ENCODE measurements at places on chromosomes 6 and 20.

GRCh38 chr6:16393326-16393725 is 154.9 kb downstream of the GMPR start:
- DNase-seq = no peak

DNA sequence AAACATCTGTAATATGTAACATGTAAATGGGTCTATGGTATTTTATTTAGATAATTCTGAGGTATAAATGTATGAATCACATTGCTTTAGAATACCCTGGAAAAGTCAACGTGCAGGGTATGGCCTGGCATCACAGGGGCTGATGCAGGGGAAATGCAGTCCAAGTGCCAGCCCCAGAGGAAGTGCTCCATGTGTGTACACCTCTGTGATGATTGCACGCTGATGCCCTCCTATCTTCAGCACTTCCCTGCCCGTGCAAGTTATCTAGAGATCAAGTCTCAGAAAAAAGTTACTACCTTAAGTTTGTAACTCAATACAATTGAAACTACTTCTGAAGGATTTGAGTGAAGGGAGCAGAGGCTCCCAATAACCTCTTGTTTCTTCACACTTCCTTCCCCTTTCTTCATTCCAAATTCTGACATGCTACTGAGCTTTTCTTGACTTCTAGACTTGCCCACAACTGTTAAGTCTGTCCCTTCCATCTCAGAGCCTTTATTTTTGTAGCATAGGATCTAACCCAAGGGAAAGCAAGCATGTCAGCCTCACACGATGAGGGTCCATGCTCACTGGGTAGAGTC is 2.2 kb downstream of the SMLR1 start:
- no peak for DNase-seq

DNA sequence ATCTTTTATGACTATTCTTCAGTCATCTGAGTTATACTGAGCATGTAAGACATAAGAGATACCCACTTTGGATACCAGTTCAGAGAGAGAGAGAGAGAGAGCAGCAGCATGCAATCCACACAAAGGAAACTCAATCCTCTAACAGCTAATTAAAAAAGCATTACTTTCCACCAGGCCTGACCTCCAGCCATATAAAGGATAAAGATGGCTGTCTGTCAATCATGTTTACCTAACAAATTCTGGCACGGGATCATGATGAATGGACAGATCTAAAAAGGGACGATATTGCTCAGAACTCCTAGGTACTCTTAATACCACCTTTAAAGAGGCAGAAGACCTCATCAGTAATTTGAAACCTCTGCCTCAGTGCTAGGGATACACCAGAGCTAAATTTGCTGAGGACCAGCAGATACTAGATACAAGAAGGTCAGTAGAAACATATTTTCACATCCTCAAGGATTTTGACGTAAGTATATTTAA is 159.2 kb downstream of the RPS12 start:
- DNase-seq = peak; percentile 15

DNA sequence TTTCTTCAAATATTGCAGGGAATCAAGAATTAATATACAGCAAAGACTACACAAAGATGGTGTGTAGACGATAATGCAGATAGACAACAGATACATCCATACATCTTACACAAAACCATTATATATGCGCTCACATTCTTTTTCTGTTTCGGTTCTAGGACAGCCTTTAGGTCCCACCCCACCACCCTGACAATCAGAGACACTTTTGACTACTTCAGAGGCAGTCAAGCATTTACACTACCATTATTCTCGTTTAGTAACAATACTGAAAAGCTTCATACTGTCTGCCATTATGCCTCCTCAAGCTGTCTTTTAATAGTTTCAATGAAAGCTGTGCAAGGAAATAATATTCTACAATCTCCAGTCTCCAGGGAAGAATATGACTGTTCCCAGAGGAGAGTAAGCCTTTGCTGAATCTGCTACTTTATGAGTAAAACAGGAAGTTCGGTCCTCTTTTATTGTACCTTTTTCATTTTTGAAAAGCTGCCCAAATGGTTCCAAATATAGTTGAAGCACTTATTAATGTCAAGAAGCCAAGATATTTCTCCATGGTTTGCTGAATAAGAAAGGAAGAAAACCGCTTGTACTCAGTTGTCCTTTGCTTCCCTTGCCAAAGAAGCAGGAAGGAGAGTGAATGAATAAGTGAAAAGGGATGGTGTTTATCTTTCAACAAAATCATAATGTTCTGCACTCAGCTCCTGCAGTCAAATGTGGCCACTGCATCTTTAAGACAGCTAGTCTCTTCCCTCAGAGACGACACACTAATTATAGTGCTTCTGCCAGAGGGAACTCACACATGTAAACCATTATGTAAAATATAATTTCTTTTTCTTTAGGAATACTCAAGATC is 468.3 kb downstream of the CDC5L start:
- no peak for DNase-seq

DNA sequence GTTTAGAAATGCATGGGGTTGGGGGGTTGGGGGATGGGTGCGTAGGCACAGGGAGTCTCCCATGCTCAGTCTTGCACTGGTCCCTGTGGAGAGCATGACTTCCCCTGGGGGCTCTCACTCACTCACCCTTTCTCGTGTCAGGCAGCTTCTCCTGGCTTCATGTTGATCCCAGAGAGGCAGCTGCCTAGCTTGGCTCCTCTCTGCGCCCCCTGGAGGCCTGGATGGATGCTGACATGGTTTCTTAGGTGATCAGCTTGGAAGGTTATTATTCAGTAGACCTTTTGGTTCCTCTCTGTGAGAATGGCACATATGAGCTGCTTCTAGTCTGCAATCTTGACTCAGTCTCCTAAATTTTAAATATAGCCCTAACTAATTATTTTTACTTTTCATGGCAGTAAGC is 109.3 kb upstream of the FAM83B start:
- DNase-seq = no peak

GRCh38 chr6:133040094-133040802 is 200.9 kb upstream of the EYA4 start:
- DNase-seq = no peak

GRCh38 chr20:58075586-58076345 is 152.7 kb downstream of the ANKRD60 start:
- no peak for DNase-seq

DNA sequence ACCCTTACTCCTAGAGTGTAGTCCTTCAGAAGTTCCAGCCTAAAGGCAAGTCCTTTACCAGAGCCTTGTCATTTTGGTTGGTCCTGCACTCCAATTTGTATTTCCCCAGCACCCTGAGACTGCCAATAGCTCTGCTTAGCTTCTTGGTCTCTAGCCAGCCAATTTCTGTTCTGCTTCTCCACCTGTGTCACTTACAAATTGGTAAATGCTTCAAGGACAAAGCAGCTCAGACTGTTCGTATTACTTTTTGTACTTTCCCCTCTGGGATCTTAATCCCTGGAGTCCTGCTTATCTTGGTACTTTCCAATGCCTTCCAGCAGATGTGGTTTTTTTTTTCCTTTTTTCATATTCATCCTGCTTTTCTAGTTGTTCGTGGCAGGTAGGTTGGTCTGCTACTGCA is 25.7 kb downstream of the PIGU start:
- no peak for DNase-seq

GRCh38 chr6:43274916-43275597 is 23.0 kb upstream of the SLC22A7 start:
- DNase-seq = no peak

DNA sequence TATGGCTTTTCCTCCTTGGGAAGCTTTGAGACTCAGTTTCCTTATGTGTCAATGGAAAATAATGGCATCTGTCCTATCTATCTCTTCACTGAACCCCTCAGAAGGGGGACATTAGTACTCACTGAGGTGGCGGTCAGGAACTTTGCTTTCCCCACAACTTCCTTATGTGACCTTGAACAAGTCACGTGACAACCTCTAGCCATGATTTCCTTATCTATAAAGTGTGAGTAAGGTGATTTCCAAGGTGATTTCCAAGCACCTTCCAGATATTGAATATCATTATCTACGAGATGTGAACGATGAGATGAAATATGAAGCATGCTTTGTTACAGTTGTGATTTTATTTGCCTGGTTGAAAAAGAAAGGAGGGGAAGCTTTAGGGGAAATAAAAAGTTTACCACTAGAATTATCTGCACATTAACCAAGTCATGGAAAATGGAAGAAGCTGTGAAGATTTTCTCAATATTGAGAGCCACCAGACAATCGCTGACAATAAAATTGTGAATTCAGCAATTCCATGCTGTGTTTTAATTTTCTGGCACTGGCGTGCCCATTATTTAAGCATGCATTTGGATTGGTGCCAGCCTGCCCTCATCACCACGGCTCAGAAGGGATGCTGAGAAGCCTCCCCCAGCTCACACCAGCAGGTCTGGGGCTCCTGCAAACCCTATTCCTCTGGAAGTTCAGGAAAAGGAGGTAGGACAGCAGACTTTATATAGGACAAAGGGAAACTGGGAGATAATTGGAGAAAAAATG is 255.3 kb downstream of the CD83 start:
- DNase-seq = no peak

GRCh38 chr20:51326201-51326819 is 216.2 kb downstream of the NFATC2 start:
- no peak for DNase-seq

GRCh38 chr20:17912916-17913315 is 55.7 kb downstream of the SNX5 start:
- no peak for DNase-seq

DNA sequence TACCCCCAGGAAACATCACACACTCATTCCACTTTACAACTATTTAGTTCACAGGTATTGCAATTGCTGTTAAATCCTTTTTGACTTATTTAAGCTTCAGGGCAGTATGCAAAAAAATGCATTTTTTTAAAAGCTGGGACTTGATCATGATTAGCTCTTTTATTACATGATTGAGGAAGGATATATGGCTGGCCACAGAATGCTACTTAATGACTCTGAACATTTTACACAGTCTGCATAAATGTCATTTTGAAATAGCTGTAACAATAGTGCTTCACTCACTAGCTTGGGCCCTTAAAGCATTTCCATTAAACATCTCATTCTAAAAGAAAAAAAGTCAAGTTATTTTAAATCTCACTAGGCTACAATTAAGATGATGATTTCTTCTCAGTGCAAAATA is 429.7 kb downstream of the FRK start:
- no peak for DNase-seq

DNA sequence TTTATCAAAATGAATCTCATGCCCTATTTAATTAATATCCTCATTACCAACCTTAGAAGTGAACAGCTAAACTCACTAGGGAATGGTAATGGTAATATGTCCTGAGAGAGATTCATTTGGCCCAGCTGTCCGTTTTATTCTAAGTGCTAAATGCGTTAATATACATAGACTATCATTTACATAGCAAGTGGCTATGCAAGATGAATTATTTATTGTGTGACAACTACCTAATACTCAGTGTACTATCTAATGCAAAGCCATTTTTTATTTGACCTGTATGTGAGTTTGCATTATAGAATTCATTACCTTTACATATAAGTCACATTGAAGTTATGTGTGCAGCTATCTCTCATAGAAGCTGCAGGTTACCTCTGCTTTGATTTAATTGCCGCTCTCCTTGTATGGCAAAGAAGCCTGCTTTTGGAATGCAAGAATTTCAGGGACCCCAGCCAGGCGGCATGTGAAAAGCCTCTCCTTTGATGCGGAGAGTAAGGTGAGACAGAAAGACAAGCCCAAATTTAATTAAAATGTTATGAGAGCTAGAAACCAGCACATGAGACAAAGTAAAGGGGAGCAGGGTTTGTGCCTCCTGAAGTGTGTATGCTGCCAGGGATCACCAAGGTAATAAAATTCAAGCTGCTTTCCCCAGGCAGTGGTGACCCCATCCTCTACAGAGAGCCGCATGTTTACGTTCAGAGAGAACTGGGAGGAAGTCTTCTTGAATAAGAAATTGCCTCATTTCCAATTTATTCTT is 693.0 kb upstream of the MAP3K7 start:
- no peak for DNase-seq

GRCh38 chr20:57495978-57496377 is 29.0 kb downstream of the CTCFL start:
- DNase-seq = no peak

- DNase-seq = no peak
Observed at GRCh38 chr6:71299541-71300470, 11.2 kb downstream of the OGFRL1 start.

DNA sequence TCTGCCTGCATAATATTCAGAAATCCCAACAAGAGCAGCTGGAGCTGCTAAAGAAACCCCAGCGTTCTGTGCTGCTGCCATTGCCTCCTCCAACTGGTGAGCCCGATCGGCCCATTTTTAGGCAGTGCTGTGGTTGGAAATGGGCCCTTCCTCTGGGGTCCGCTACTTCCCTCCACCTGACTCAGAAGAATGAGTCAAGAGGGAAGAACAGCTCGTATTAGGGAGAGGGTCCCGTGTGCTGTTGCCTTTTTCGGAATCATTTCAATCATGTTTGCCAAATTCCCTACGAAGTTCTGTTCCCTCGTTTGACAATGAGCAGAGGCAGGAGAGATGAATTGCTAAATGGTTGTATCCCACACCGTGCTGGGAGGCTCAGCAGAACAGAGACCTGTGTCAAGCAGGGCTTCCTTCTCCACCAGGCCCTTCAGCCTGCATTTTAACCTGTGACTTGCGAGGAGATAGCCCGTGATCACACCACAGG is 38.4 kb downstream of the THBS2 start:
- DNase-seq = no peak

GRCh38 chr6:44933108-44933507 is 395.0 kb upstream of the RUNX2 start:
- no peak for DNase-seq

DNA sequence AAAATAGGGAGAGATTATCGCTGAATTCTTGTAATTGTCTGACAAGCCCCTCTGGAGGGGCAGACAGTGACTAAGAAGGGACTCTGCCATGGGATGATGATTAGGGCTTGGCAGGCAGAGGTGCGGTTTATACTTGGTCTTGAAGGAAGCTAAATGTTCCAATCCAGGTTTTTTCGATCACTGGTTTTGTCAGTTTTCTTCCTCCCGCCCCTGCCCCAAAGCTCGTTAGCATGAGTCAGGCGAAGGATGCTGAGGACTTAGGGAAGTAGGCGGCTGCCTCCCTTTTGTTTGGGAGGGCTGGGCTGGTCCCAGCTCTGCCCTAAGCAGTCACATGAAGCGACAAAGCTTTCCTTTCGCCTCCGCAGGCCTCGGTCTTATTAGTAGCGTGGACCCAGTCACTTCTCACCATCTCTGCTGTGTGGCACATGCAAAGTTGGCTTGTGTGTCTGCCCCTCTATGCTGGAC is 314.2 kb downstream of the CDC5L start:
- DNase-seq = no peak

DNA sequence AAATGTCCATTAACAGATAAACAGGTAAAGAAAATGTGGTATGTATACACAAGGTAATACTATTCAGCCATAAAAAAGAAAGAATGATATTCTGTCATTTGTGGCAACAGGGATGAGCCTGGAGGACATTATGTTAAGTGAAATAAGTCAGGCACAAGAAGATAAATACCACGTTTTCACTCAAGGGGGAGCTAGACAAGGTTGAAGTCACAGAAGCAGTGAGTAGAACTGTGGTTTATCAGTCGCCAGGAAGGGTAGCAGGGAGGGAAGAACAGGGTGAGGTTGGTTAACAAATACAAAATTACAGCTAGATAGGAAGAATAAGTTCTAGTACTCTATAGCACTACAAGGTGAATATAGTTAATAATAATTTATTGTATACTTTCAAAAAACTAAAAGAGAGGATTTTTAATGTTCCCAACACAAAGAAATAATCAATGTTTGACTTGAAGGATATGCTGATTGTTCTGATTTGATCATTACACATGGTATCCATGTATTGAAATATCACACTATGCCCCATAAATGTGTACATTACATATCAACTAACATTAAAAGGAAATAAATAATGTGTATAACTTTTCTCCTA is 21.1 kb downstream of the RTN4IP1 start:
- DNase-seq = no peak
